ENCODE measurements at places on chromosomes 3 and 15. TPM values are rescaled to one million over a fixed set of nuclear protein-coding genes. Genes with fewer than 3 reads are reported as not detected.

Gene CCK
- not detected for polyA plus RNA-seq

Gene LAMB2
- polyA plus RNA-seq: not detected

Gene GNAT1
- not detected for polyA plus RNA-seq

Gene IQCH
- polyA plus RNA-seq: 0.99 TPM

Gene CD200
- 1.00 TPM for polyA plus RNA-seq

Gene MESP2
- not detected for polyA plus RNA-seq

Gene HLTF
- polyA plus RNA-seq: 15.0 TPM

Gene SENP8
- 1.4 TPM for polyA plus RNA-seq

Gene GOLGA8N
- polyA plus RNA-seq: 0.17 TPM

Gene SLC6A11
- not detected for polyA plus RNA-seq

Gene ACKR4
- polyA plus RNA-seq: not detected

Gene DAZL
- polyA plus RNA-seq: not detected

Gene ACTRT3
- 0.09 TPM for polyA plus RNA-seq

Gene GRAMD2A
- not detected for polyA plus RNA-seq

Gene ARHGEF26
- 0.06 TPM for polyA plus RNA-seq

Gene SAMD7
- not detected for polyA plus RNA-seq

Gene SPATA12
- not detected for polyA plus RNA-seq

Measured in CD4-positive, alpha-beta memory T cell (primary cell).